Activated naive CD8-positive, alpha-beta T cell treated with anti-CD3 and anti-CD28 coated beads, Interleukin-2, amount 50 U/mL, for 16 hours (primary cell): ENCODE measurements at places on chromosomes 6 and 20.

DNA sequence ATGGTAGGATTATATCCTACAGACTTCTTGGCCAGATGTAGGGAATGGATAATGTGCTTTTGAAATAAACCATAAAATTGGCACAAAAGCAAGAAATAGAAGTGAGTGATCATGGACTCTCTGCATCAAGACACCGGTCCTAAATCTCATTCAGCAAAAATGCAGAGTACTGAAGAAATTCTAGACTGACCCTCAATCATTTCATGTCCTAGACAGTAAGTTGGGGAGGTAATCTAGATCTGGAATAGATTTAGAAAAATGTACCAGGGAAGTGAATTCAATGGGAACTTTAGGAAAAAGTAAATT is 69.7 kb upstream of the ADTRP start:
- DNase-seq = no peak

DNA sequence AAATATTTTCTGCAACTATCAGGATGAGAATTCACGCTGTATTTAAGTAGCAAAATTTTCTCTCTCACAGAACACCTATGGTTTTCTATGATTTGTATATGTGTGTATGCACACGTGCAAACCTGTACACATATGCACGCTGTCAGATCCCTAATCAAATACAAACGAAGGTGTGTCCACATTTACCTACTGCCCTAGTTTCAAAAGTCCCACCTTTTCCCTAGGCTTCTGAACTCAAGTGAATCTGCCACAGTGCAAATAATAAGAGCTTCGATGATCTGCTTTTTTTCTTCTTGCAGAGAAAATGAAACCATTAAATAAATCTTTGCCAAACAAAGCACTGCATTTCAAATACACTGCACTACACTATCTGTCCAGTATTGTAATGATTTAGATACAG is 6.5 kb downstream of the HIVEP2 start:
- no peak for DNase-seq

- no peak for DNase-seq
Observed at GRCh38 chr6:53813801-53814200, 19.0 kb downstream of the LRRC1 start.

- no peak for DNase-seq
Observed at GRCh38 chr20:860891-861290, 27.4 kb downstream of the FAM110A start.
